ENCODE measurements at places on chromosomes 16 and 17.

DNA sequence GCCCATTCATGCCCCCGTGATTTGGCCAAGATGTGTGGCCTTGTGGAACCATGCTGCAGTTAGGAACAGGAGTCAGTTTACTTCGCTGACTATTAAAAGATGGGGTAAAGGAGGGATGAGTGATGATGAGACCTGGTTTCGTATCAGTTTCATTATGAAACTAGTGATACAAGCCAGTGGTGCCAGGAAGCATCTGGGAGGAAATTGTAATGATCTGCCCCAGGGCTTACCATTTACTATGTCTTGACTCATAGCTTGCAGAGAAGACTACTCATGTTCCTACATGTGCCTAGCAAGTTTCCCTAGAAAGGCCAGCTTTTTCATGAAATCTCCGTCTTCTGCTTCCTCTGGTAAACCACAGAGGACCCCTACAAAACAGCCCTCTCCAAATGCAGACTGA is 23.2 kb downstream of the CDH3 start:
- DNase-seq, result no peak

GRCh38 chr17:37662353-37662752 is 19.1 kb upstream of the DDX52 start:
- no peak for DNase-seq

- DNase-seq, result no peak
Observed at GRCh38 chr17:78838574-78839005, 2.0 kb downstream of the USP36 start.

DNA sequence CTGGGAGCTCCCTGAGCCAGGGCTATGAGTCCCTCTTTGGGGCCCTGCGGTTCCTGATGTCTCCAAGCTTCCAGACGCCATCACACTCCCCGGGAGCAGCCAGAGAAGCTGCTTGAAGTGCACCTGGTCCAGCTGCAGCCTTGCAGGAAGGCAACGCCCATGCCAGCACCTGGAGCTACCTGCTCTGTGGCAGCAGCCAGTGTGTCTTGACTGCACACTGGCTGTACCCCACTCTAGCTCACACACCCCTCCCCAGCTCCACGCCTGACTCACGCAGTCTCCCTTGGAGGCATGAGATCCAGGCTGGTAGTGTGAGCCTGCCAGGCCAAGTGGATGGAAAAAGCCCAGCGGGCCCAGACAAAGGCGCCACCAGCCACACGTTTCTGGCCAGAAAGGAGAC is 63.3 kb downstream of the USP32 start:
- DNase-seq, result no peak

GRCh38 chr17:34349751-34350150 is 6.5 kb upstream of the CCL13 start:
- DNase-seq, result no peak
